ENCODE measurements at places on chromosomes 1 and 21.
A peak's percentile ranks its signal among the peaks of the same experiment; 100 is the strongest.

DNA sequence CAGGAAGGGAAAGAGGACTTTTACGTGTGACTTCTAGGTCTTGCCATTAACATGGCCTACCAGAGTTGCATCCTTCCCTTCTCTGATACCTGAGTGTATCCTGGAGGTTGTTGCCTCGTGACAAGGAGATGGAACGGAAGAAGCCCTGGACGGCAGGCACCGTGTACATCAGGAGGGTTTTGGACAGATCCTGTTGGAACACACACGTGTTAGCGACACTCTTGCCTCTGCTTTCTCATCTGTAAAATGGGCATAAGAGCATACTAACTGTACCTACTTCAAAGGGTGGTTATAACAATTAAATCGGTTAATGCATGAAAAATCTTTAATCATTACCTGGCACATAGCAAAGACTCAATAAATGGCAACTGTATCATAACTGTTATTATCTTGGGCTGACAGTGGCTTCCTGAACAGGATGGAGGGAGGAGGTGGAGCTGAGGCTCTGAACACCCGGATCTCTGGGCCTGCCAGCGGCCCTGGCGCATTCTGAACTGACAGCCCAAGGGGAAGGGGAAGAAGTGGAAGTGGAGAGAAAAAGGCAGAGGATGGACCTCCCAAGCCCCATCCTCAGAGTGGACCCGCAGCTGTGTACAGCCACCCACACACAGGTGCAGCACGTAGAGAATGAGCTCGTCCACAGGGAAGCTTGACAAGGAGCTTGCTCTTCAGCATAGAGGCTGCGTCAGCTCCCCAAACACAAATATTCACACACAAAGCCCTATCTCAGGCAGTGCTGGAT, 30.2 kb upstream of the EXOSC10 start:
- no peak for DNase-seq

DNA sequence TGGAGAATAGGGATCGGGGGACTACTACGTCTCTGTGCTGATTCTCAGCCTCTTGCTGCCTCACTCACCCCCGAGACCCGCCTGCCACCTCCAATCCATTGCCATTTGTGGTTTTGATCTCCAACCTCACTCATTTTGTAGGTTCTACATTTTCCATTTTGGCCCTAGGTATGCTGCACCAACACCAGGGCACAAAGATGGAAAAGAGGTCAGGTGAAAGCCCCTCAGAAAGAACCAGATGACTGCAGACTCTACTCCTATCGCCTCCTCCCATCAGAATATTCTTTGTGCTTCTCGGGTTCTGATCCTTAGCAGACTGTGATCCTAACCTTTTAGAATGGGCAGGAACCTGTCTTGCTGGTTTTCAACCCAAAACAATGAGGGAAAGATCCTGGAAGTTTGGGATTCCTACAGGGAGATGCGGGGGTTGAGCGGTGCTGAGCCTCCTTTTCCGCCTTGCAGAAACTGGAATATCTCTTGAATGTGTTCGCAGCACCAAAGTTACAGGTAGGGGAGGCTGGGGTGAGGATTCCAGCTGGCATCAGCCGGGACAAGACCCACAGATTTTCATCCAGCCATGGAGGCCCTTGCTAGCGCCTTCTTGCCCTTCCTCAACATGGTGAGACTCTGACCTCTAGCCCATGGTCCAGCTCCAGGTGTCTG, 53.1 kb downstream of the RHBG start:
- no peak for DNase-seq

- DNase-seq, result no peak
Observed at GRCh38 chr1:222417264-222417663, 130.6 kb downstream of the HHIPL2 start.

DNA sequence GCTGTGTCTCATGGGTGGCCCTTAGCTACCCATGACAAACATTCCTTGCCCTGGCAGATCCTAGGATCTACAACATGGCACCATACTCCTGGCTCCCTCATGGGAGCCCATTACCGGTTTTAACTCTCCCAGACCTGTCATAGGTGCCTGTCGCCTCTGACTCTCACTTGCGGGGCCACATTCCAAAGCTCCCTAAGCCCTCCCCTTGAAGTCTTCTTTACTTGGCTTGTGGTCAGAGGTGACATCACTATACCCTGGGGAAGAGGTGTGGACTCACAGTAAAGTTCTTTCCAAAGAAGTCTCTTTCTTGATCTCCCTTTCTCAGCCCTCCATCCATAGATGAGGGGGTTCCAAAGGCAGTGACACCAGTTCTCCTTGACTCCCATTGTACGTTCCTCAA, 5.4 kb upstream of the SLAMF9 start:
- DNase-seq, result peak; percentile 95

DNA sequence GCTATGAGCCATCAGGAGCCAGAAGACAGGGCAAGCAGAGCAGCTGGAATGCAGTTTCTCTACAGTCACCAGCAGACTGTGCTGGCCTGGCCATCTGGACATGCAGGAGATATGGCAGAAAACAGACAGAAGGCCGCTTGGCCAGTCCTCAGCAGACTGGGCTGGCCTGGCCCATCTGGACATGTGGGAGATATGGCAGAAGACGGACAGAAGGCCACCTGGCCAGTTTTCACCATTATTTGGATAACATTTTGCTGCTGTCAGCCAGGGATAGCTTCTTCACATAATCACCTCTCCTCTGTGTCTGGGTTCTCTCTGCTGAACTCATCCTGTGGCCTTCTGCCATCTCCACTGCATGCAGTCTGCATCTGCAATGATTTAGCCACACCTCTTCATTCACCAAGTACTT, 25.0 kb upstream of the CACYBP start:
- no peak for DNase-seq

GRCh38 chr1:176029155-176029554, 177.9 kb downstream of the COP1 start:
- DNase-seq, result no peak

- no peak for DNase-seq
Observed at GRCh38 chr1:166796620-166797236, 42.5 kb upstream of the POGK start.

DNA sequence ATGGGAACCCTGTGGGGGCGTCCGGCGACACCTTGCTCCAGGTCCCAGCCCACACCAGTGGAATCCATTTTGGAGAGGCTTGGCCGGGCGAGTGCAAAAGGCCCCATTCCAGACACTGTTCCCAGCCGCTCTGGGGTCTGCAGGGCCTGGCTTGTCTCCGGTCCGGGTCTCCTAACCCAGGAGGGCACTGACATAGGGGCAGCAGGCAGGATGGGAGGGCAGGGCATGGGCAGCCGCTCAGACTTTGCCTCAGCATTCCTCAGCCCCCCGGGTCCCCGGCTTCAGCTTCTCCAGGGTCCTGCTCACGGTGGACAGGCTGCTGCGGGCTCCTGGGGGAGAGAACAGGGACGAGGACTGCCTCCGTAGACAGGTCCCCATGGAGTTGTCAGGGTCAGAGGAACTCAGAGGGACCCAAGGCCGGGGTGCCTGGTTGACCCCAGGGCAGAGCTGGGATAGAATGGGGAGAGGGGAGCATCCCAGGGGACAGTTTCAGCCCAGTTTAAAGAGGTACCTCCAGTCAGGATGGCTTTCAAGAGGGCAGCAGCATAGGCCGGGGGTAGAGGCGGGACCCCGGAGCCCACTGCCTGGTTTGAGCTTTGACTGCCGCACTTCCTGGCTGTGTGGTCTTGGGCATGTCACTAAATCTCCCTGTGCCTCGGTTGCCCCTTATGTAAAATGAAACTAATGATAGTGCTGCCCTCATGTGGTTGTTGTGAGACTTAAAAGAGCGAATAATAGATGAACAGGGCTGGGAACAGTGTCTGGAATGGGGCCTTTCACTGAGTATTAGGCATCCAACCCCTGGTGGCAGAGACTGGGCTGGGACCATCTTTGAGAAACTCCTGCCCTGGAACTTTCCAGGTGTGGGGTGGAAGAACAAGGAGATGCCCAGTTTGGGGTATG, 3.7 kb downstream of the KNCN start:
- peak; percentile 46 for DNase-seq

GRCh38 chr1:226692823-226693222, 46.3 kb downstream of the ITPKB start:
- no peak for DNase-seq

GRCh38 chr1:13757693-13758092, 57.7 kb downstream of the PRDM2 start:
- DNase-seq, result no peak

GRCh38 chr1:11790880-11791715, 14.7 kb downstream of the MTHFR start:
- no peak for DNase-seq

DNA sequence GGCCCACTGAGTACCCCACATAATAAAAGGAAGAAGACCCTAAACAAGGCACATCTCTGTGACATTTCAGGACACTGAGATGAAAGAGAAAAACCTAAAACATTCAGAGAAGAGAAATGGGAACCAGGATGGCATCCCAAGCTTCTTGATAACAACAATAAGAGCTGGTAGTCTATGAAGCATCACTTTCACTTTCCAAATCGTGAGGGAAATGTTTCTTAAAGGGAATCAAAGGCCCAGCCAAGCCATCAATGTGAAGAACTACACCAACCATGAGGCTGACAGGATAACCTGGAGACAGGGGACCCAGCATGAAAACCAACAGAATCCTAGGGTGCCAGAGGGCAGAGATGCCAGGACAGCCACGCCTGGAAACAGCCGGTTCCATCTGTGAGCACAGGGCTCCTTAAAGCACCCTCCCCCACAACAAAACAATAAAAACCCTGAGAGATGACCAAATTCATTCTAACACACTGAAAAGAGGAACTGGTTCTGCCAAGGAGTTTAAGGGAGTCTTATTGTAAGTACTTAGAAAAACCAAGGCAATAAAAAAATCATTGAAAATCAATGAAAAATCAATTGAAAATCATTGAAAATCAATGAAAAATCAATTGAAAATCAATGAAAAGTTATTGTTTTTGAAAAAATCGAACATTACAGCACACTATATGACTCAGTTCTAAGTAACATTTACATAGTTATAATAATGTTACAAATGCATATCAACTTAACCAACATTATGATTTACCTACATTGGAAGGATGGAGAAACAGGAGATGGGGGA, 141.5 kb upstream of the ERG start:
- DNase-seq, result no peak

DNA sequence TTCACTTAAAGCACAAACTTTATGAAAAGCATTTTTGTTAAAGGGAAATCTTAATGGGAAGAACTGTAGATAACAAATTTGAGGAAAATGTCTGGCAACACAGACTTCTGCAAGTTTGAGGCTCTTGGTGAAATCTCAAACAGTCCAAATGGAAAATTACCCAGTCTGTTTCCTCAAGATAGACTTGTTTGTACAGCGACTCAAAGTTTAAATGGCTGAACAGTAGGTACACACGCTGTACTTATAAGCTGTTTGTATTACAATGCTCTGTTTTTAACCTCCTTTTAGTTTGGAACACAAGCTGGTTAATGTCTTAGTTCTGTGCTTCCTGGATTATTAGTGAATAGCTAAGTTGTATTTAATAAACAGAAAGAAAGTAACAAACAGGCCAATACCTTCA, 217.1 kb downstream of the NFIA start:
- DNase-seq, result no peak

DNA sequence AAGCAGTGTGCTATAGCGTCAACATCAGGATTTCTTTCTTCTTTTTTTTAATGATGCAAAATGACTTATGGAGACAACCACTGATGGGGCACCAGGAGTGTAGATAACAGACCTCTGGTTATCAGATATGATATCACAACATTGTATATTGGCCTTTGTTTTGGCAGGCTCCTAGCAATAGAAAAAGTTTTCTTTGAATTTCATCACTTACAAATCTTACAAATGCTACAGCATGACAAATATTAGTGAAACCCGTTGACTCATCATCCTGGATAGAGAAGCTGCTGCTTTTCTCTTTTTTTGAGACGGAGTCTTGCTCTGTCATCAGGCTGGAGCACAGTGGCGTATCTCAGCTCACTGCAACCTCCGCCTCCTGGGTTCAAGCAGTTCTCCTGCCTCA, 92.9 kb downstream of the LTN1 start:
- no peak for DNase-seq

DNA sequence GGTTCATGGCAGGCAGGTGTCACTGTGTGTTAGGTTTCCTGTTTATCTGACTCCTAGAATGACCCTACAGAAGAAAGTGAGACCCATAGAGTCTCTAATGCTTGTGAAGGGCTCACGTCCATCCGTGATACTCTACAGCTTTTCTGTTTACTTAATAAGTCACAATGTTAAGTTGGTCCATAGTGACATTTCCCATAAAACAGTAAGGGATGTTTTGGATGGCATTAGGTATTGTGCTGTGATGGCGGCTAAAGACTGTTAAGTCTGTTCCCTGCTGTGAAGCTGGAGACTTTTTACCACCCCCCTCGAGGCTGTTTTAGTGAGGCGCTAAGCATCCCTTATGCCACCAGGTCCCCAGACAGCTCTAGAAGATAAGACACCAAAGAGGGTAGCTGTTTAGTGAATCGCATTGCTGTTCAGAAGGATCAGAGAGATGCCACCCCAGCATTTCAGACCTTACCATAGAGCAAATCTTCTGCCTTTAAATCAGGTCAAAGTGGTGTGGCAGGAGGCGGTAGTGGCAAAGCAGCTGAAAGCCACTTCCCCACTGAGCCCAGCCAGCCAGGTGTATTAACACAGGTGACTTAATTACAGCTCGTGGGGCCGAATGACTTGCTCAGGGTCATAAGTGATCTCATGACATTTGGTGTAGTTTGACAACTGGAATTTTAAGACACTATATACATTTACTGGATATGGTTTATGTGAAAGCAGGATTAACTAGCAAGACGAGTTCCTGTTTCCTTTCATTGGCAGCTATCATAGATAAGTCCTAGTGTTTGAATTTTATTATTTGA, 25.0 kb downstream of the SLC37A1 start:
- no peak for DNase-seq

- DNase-seq, result no peak
Observed at GRCh38 chr1:90502194-90502593, 214.9 kb downstream of the BARHL2 start.

DNA sequence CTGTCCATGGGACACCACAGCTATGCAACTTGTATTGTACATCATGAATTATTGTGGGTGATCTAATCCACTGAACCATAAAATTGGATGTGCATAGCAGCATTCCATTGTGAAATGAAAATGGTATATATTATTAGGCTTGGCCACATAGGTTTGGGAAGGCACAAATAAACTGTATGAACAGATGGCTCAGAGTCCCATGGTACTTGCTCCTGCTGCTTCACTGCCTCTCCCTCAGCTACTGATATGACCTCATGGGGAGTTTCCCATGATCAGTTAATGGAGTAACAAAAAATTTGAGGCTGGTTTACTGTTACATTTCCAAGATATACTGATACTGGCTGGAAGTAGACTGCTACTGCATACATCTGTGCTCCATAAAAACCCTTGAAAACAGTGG, 152.7 kb upstream of the NEGR1 start:
- no peak for DNase-seq

DNA sequence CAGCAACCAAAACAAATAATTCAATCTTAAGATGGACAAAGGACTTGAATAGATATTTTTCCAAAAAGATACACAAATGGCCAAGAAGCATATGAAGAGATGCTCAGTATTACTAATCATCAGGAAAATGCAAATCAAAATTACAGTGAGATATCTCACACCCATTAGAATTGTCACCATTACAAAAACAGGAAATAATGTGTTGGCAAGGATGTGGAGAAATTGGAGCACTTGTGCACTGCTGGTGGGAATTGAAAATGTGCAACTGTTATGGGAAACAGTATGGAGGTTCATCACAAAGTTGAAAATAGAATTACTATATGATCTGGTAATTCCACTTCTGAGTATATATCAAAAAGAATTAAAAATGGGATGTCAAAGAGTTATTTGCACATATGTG, 83.2 kb downstream of the SH3GLB1 start:
- DNase-seq, result no peak

- DNase-seq, result no peak
Observed at GRCh38 chr1:184449916-184450315, 63.1 kb downstream of the C1orf21 start.

GRCh38 chr1:2926447-2927055, 94.7 kb upstream of the ACTRT2 start:
- no peak for DNase-seq

Data from T47D (cell line).